Gastrocnemius medialis (tissue), 4 donors: ENCODE measurements at places on chromosomes 13 and 19. TPM values are rescaled to one million over a fixed set of nuclear protein-coding genes. Genes with fewer than 3 reads are reported as not detected.

POSTN gene
- total RNA-seq = 10.5 TPM

OR10H1 gene
- total RNA-seq = not detected

NECTIN2 gene
- 19.9 TPM for total RNA-seq

RASGRP4 gene
- 0.61 TPM for total RNA-seq

ZNF681 gene
- 0.23 TPM for total RNA-seq

GRCh38 chr19:39307046-39307821 is 11.0 kb downstream of the IFNL1 start:
- DNase-seq = no peak

GRCh38 chr19:41431426-41432386 is 4.5 kb upstream of the B3GNT8 start:
- DNase-seq = peak; percentile 75

DNA sequence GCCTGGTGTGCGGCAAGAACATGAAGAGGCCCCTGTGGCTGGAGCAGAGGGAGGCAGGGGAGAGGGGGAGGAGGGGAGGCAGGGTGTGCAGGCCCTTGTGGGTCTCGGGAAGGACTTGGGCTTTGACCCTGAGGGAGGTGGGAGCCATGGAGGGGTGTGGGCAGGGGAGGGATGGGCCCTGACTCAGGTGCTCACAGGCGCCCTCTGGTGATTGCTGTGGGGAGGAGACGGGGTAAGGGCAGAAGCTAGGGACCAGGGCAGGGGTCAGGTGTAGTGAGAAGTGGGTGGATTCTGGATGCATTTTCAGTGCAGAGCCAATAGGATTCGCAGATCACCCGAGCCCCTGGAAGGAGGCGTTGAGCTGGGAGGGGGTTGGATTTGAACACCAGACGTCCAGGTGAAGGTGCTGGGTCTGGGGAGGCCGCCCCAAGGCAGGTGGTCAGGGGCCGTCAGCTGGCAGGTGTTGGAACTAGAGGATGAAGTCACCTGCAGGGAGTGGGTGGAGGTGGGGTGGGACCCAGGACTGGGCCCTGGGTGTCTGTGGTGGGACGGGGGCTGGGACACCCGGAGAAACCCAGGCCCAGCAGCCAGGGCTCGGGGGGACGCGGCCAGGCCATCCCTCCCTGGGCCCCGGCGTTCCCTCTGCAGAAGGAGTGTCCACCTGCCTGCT is 185.4 kb downstream of the KDM4B start:
- DNase-seq = no peak

- DNase-seq = no peak
Observed at GRCh38 chr19:4045597-4046361, 20.9 kb downstream of the ZBTB7A start.

DNA sequence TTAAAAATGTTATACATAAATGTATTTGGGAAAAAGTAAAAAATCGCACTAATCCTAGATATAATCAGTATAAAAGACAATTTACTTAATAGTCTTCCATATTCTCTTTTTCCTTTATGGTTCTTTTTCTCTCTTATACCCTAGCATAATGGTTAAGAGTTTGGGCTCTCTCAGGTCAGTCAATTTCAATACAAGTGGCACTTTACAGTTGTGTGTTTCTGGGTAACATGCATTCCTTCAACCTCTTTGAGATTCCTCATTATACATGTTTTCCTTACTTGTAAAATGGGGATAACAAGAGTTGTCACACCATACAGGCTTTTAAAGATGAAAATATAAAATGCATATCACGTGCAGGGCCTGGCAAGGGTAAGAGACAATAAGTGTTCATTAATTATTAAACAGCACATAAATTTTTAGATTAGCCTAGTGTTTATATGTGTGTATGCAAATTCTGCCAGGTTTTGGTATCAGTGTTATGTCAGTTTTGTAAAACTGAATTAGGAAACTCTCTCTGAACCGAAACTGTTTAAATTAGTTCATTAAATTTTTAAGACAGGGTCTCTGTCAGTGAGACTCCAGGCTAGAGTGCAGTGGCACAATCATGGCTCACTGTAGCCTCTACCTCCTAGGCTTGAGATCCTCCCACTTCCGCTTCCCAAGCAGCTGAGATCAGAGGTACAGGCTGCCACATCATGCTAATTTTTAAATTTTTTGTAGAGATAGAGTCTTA is 49.8 kb downstream of the ELF1 start:
- DNase-seq = no peak

GRCh38 chr13:111228262-111229144 is 91.9 kb upstream of the TEX29 start:
- DNase-seq = no peak

GRCh38 chr19:2315818-2316353 is 7.9 kb upstream of the LINGO3 start:
- peak; percentile 52 for DNase-seq

DNA sequence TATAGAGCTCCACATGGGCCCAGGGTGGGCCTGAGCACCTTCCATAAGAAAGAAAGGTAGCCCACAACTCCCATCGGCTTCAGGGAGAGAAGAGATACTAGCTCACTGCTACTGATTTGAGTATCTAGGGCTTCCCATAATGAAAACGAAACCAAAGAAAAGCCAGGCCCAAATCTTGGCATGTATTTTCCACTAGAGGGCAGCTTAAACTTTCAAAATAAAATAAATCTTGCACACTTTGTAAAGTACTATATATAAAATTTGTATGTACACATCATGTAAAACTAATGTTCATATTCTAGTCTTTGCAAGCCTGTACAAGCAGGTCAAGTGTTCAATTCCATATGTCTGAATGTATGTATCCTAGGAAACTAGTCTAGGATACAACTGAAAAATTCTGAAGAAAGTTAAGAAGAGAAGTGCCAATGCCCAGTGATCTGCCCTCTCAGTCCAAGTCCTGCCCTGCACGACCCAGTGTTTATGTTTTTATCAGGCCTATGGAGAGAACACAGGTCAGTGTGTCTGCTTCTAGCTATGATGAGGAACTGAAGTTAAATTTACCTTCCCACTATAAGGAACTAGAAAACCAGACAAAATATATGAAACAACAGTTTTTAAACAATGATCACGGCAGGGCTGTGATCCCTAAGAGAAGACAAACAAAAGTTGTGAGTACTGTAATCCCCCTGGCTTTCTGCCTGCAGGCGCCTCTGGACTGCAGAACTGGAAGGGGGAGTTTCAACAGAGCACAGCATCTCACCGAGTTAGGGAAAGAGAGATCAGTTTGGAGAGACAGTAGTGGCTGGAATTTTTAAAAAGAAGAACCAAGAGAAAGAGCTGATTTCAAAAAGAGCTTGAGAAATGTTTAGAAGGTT is 475.7 kb downstream of the UQCRFS1 start:
- no peak for DNase-seq

GRCh38 chr13:41622432-41623429 is 165.4 kb downstream of the RGCC start:
- DNase-seq = no peak

DNA sequence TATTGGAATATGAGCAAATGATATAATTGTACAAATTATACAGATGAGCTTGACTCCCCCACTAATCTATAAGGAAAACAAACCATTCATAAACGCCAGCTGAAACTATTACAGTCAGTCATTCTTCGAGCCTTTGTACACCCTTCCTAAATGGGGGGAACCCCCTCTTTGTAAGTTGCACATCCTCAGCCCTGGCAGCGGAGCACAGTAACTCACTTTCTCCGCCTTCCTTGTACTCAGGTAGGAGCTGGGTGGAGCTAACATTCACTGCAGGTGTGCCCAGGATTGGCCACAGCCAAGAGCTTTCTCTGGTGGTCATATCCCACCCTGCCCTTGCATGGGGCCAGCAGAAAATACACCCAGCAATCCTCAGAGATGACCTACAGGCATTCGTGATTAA is 28.6 kb downstream of the PIN1 start:
- DNase-seq = no peak

DNA sequence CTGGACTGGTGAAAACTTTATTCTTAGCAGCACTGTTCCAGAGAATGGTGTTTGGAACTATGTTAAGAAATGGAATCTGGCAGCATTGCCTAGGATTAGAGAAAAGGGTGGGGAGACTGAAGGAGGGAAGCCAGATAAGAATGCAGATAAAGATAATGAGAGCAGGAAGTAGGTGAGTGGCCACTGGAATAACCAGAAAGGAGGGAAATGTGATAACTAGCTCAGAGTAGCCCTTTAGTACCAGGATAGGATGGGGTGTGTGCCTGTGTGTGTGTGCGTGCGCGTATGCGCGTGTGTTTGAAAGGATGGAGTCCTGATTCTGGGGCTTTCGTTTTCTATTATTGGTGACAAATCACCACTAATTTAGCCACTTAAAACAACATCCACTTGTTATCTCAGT is 33.4 kb upstream of the FRY start:
- DNase-seq = no peak

- no peak for DNase-seq
Observed at GRCh38 chr13:39618561-39618960, 15.6 kb upstream of the LHFPL6 start.

DNA sequence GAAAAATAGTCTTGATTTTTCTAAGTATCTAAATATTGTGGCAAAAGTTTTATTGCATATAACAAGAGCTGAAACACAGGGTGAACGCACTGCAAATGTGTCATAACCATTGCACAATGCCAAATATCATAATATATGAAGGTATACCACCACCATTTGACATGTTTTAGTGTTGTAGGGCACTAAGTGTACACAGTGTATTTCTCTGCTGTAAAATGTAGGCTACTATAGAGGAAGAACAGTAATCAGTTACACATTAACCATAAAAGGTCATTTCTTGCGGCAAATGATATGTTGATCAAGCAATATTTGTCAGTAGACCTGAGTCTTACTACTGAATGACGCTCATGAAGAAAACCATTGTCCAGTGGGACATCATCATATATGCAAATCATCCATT is 18.3 kb upstream of the KLF5 start:
- DNase-seq = no peak
